ENCODE measurements at places on chromosomes 4 and X. TPM values are rescaled to one million over a fixed set of nuclear protein-coding genes. Genes with fewer than 3 reads are reported as not detected.

GRCh38 chrX:15056044-15056443 is 182.8 kb downstream of the MOSPD2 start:
- H3K36me3 ChIP-seq, result no peaks in the 10 kb centered on the region
- no peaks in the 10 kb centered on the region for H3K27me3 ChIP-seq
- no peaks in the 10 kb centered on the region for H3K4me1 ChIP-seq
- H3K27ac ChIP-seq, result no peak overlapping the region
- DNase-seq, result no peak
- H3K4me3 ChIP-seq, result no peak overlapping the region

Gene SMAD1
- total RNA-seq, result 39.9 TPM

GRCh38 chr4:5836943-5837342 is 55.9 kb downstream of the CRMP1 start:
- no peak overlapping the region for H3K27ac ChIP-seq
- no peak overlapping the region for H3K4me3 ChIP-seq
- H3K4me1 ChIP-seq, result peaks cover 16% of the 10 kb centered on the region
- H3K27me3 ChIP-seq, result no peaks in the 10 kb centered on the region
- H3K36me3 ChIP-seq, result no peaks in the 10 kb centered on the region

Gene ARMCX4
- total RNA-seq, result 19.3 TPM

GRCh38 chr4:88012647-88013046 is 5.2 kb downstream of the PKD2 start:
- H3K4me1 ChIP-seq, result peaks cover 73% of the 10 kb centered on the region
- DNase-seq, result no peak
- H3K36me3 ChIP-seq, result no peaks in the 10 kb centered on the region
- no peaks in the 10 kb centered on the region for H3K27me3 ChIP-seq
- peak overlapping the region; percentile 98 for H3K27ac ChIP-seq
- peak overlapping the region; percentile 89 for H3K4me3 ChIP-seq

Gene RASL11B
- 5.0 TPM for total RNA-seq

DNA sequence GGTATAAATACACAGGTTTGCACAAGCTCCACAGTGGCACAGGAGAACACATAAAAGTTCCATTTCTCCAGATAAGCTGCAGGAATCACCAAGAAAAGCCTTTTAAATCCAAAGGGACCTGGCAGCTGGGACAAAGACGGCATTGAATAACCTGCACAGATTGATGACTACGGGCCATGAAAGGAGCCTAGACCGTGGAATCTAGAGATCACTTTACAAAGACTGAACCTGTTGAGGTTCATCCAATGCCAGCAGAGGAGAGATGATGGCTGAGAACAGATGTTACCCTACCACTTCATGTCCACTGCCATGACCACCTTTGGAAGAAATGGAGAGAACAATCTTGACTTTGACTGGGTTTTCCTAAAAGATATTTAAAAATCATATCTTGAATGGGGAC is 88.7 kb downstream of the PRSS12 start:
- H3K4me3 ChIP-seq, result no peak overlapping the region
- no peaks in the 10 kb centered on the region for H3K4me1 ChIP-seq
- DNase-seq, result no peak
- no peak overlapping the region for H3K27ac ChIP-seq
- no peaks in the 10 kb centered on the region for H3K27me3 ChIP-seq
